ENCODE measurements at places on chromosomes 16 and 17.

DNA sequence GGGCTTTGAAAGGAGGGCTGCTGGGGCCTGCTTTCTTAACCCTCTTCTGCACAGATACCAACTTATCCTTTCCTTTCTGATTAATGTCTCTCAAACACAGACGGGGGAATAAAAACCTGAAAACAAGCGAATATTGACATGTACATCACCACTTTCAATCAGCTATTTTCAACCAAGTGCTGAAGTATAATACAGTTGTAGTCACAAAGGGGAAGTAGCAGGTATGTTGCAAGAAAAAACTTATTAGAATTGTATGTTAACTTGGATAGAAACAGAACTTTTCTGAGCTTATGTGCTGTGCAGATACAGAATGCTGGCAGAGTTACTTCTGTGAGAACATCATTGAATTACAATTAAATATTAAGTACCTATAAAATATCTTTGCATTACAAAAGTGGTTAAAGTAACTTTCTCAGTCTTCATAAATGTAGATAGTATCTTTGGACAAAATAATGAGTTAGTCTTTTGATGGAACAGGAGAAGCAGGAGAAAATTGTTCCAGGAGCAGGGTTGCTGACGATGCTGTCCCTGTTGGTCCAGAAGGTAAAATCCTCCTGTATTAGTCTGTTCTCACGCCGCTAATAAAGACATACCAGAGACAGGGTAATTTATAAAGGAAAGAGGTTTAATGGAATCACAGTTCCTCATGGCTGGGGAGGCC, 59.5 kb downstream of the RPTOR start:
- no peaks in the 10 kb centered on the region for H3K36me3 ChIP-seq
- H3K27ac ChIP-seq, result no peak overlapping the region
- DNase-seq, result no peak
- H3K27me3 ChIP-seq, result no peaks in the 10 kb centered on the region
- no peak overlapping the region for H3K4me3 ChIP-seq

DNA sequence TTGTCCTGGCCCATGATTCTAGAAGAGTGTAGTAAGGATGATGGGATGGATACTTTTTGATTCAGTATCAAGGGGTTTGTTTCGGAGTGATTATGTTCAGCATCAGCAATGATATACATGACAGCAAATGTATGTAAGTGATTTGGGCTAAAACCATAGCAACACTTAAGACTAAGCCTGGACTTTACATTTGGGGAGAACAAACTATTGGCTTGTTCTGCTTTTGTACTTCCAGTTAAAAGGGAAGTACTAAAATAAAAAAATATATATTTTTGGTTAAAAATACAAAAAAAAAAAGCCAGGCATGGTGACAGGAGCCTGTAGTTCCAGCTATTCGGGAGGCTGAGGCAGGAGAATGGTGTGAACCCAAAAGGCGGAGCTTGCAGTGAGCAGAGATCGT, 20.5 kb upstream of the DHX8 start:
- H3K27me3 ChIP-seq, result no peaks in the 10 kb centered on the region
- H3K4me3 ChIP-seq, result no peak overlapping the region
- H3K4me1 ChIP-seq, result no peaks in the 10 kb centered on the region
- H3K27ac ChIP-seq, result no peak overlapping the region
- no peak for DNase-seq
- H3K36me3 ChIP-seq, result no peaks in the 10 kb centered on the region

GRCh38 chr16:9124908-9125584, 33.6 kb downstream of the HAPSTR1 start:
- H3K36me3 ChIP-seq, result peaks cover 18% of the 10 kb centered on the region
- H3K27ac ChIP-seq, result no peak overlapping the region
- no peak for DNase-seq

GRCh38 chr16:79618692-79619050, 18.1 kb upstream of the MAF start:
- no peak overlapping the region for H3K4me3 ChIP-seq
- no peaks in the 10 kb centered on the region for H3K36me3 ChIP-seq
- no peak for DNase-seq
- H3K4me1 ChIP-seq, result no peaks in the 10 kb centered on the region

DNA sequence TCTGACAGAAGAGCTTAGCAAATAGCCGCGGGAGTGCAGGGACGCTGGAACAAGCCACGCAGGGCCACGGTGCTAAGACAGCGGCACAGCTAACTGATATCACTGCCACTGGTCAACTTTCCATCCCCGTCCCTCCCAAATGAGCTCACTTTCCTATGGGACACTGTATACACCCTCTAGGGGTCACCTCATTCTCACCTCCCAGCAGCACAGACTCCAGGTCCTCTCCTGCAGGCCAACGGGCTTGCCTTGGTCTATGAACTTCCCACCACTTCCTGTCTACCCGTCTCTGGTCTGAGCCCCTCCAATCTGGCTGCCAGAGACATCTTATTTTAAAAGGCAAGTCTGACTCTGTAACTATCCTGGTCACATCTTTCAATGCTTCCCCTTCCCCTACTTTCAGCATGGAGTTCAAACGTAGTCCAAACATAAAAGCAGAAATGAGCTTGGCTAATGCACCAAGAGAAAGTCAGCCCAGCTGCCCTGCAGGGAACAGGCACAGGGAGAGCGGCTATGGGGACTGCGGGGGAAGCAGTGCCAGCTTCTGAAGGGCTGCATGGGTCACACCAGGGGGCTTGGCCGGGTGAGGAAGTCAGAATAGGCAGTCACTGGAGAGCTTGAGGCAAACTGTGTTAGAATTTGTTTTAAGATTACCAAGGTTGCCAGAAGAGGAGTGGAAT, 26.3 kb upstream of the SLC38A8 start:
- H3K27ac ChIP-seq, result no peak overlapping the region
- no peak overlapping the region for H3K4me3 ChIP-seq
- H3K27me3 ChIP-seq, result no peaks in the 10 kb centered on the region
- no peak for DNase-seq
- H3K4me1 ChIP-seq, result no peaks in the 10 kb centered on the region

DNA sequence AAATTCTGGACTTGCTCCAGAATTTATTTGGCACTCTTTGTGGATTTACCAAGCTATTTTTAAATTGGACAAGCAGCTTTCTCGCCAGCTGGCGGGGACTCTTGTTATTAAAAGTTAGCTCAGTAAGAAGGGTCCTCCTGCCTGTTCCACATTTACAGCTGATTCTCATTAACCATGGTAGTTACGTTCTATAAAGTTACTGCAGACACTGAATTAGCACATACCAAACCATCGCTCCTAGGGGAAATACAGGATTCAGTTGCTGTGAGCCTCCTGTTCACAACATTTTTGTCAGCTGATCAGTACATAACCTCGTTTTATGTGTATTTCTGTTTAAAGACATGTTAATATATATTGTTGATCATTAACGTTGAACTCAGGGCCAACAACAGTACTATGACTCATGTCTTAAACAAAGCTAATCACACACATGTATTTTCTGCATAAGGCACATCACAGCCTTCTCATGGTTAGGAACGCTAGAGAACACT, 4.2 kb downstream of the LDAF1 start:
- H3K4me3 ChIP-seq, result no peak overlapping the region
- H3K27me3 ChIP-seq, result no peaks in the 10 kb centered on the region
- peaks cover 9% of the 10 kb centered on the region for H3K4me1 ChIP-seq

DNA sequence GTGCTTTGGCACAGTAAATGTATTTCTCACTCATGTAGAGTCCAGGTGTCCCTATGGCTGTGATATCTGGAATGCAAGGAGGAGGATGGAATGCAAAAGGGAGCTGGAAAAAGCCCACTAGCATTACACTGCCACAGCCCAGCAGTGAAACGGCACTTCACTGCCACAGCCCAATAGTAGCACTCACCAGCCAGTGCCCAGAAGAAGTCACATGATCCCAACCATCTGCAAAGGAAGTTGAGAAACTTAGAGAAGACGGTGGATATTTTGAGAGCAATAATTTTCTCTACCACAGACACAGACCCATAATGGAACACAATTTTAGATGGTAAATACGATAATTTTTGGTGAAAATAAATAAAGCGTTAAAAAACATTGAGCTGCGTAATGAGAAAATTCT, 51.8 kb downstream of the C16orf82 start:
- H3K4me3 ChIP-seq, result no peak overlapping the region
- no peaks in the 10 kb centered on the region for H3K27me3 ChIP-seq
- no peaks in the 10 kb centered on the region for H3K4me1 ChIP-seq
- H3K27ac ChIP-seq, result no peak overlapping the region

GRCh38 chr17:65137021-65137939, at the start of gene RGS9:
RGS9 (plus strand) TSS chr17:65137370; CDS start chr17:65137541, 171 bp downstream.
- 0 out of 2 replicates have a peak within 1 kb of the TSS, but pooled peaks have one; percentile 21 for H3K27ac ChIP-seq
- peaks cover 8% of the 10 kb centered on the region for H3K4me1 ChIP-seq
- DNase-seq, result peak; percentile 38
- H3K27me3 ChIP-seq, result no peaks in the 10 kb centered on the region
- H3K36me3 ChIP-seq, result no peaks in the 10 kb centered on the region

Measured in GM12878 (cell line).